ENCODE measurements at places on chromosomes 11 and 22.

DNA sequence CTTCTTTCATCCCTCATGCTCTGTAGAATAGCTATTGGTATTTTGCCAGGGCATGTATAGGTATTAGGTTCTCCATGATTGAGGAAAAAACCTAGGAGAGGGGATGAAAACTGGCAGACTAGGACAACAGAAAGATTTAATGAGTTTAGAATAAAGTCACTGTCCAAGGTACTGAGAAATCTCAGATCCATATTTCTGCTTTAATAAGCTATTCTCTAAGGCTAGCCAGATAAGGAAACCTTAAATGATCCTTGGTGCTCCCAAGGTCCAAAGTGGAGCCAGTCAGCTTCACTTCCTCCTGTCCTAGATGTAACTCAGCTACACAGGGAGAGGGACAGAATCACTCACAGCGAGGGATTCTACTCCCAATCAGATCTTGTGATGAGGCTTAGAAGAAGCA lies 13.7 kb upstream of the CSNK2A3 start:
- DNase-seq: no peak

DNA sequence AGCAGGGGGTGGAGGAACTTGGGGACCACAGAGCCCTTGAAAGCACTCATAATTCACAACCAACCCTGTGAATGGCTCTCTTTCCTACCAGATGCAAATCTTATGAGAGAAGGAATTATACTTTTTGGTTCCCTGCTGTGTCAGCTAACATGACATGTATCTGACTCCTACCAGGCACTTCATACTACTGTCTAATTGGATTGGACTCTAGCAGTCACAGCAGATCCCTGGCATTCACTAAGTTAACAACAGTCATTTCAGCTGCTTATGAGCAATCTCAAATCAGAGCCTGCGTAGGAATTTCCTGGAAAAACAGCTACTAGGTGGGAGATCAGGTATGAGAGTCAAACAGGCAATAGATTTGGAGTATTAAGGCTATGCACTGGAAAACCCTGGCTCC lies 11.1 kb upstream of the ENDOD1 start:
- DNase-seq: no peak

DNA sequence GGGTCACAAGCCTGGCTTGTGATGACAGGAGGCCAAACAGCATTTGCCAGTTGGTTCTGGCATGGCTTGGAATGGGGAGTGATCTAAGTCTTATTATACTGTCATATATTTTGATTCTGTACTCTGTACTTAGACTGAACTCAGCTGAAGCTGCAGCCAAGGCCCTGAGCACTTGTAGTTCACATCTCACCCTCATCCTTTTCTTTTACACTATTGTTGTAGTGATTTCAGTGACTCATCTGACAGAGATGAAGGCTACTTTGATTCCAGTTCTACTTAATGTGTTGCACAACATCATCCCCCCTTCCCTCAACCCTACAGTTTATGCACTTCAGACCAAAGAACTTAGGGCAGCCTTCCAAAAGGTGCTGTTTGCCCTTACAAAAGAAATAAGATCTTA lies 843 bp downstream of the OR56B1 start:
- DNase-seq: no peak

DNA sequence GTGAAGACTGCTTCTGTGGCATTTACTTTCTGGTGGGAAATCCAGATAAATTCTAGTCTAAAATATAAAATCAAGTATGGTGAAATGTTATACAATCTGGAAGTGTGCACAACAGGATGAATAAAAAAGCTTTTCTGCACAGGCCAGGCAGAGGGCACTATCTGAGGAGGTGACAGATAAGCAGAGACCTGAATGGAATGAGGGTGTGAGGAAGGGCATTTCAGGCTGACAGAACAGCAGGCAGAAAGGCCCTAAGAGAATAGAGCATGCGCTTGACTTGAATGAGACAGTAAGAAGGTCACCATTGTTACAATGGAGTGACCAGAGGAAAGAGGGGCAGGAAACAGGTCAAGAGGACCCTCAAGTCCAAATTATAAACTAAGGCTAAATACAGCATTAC lies 33.6 kb upstream of the FNBP4 start:
- no peak for DNase-seq

DNA sequence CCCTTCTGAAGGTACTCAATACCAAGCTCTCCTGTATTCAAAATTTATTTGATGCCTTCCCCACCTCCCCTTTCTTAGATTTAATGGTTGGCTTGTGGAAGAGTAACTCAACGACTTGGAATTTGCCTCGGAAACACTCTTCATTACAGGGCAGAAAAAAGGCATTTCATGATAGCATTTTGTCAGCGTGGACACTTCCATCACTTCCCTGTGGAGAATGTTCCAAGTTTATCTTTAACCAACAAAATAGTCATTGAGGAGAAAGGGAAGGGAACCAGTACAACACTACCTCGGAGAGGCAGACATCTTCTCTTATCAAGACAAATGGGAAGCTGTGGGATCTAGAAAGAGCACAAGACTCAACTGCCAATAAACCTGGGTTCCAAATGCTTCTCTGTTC lies 177.2 kb upstream of the MTMR2 start:
- no peak for DNase-seq

GRCh38 chr22:39243439-39244135 lies 1.2 kb downstream of the PDGFB start:
- no peak for DNase-seq

DNA sequence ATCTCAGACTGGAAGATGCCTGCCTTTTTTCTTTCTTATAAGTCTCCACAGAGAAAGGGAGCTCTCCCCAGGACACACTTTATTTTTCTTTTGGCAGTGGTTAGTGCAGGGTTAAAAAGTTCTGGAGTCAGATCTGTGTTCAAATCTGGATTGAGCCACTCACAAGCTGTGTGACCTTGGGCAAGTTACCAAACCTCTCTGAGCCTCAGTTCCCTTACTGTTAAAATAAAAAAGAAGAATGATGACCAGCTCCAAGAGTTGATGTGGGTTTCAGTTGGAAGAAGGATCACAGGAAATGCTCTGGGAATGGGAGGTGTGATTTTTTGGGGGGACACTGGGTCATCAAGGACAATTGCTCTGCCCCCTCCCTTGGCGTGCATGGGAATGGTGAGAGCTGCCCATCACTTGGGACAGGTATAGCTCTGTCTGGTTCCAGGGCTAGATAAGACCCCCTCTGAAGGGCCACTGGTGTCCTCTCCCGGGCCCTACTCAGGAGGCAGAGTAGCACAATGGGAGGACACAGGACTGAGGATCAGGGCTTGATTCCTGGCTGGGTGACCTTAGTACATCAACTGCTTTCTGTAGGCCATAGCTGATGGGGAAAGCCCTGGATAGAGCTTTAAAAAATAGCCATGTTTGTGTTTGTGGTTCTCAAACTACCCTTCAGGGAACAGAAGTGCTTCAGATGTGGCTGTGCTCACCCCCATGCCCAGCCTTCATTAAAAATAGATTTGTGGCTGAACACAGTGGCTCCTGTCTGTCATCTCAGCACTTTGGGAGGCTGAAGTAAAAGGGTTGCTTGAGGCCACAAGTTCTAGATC lies 228.3 kb downstream of the MIAT start:
- no peak for DNase-seq

GRCh38 chr11:35139722-35140282 lies 831 bp downstream of the CD44 start:
- no peak for DNase-seq

- DNase-seq: no peak
These were observed 9.1 kb downstream of the TPBGL start for GRCh38 chr11:75249704-75250103.

DNA sequence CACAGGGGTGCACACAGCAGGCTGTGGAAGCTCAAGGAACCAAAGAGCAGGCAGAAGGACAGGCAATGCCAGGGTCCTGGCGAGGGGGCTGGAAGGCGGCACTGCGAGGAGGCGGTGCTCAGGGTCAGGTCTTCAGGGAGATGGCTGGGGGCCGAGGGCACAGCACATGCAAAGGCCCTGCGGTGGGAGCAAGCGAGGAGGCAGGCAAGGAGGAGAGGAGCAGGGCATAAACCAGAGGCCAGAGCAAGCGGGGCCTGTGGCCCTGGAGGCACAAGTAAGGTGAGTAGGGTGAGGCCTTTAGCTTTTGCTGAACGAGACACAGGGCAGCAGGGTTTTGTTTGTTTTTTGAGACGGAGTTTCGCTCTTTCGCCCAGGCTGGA lies 126.9 kb downstream of the ARHGAP8 start:
- DNase-seq: no peak

DNA sequence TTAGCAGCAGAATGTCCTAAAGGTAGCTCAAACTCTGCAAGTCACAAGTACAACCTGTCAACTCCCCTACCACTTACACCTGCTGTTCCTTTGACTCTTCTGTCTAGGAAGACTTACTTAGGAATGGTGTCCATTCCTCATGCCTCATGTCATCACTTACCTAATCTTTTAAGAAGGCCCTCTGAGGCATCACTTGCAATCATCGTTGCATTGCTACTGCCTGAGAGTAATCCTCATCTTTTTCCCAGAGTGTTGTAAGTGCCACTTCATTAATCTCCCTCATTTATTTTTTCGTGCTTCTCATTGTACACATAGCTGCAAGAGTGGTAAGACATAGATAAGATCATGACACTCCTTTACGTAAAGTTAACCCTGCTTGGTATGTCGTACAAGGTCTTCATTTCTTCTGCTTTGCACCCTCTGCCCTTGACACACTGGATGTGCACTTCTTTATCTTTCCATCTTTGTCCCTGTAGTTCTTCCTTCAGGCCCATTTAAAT lies 54.6 kb downstream of the SFI1 start:
- no peak for DNase-seq

DNA sequence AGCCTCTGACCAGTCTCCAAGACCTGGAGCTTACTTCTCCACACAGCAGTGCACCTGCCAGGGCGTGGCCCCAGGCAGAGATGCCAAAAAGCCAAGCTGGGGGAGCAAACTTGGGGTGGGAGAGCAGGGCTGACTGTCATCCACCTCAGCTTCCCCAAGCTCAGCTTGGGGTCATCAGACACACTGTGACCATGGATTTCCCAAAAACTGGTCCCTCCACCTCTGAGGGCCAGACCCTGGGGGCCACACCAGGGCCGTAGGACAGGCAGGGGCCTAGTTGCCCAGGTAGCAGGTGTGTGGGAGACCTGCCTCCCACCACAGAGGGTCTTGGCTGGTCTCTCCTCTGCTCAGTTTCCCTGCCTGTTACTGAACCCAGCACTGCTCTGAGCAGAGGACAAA lies 30.6 kb downstream of the ARVCF start:
- no peak for DNase-seq

DNA sequence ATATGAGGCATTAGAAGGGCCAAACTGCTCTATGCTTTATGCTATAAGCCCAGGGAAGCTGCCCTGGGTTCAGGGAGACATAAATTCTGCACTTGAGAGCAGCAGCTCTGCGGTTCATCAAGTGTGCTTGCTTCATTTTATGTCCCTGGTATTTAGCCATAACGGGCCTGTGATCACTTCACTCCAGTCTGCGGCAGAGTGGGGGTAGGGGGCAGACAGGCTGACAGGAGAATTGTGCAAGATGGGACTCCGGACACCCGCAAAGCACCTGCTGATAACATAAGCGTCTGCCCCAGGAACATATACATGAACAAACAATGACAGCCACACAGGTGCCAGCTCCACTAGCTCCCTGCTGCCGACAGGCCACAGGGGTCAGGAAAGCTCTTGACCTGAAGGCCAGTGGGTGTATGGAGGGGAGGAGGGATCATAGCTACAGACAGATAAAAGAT lies 56.1 kb downstream of the SMCO4 start:
- DNase-seq: no peak

DNA sequence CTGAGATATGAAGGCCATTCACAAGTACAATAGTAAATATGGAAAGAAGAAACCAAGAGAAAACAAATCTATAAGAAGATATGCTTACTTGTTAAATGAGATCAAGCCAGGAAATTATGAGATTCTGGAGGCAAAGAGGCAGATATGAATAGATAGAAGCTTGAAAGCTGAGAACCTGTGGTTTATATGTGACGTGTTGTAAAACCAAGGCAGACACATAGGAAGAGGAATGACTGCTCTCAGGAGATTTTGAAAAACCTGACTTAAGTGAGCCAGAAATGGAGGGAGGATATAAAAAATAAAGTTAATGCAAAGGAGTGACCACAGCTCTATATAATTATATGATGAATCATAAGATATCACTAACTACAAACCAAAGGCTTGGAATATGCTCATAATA lies 1160.5 kb upstream of the CNTN5 start:
- DNase-seq: no peak

GRCh38 chr11:76124905-76125770 lies 81.2 kb downstream of the WNT11 start:
- no peak for DNase-seq

GRCh38 chr11:15446929-15447328 lies 332.2 kb downstream of the INSC start:
- no peak for DNase-seq

- DNase-seq: no peak
These were observed 38.2 kb downstream of the BMAL1 start for GRCh38 chr11:13315517-13316432.

- no peak for DNase-seq
These were observed 5.5 kb upstream of the FXYD2 start for GRCh38 chr11:117830072-117830471.

GRCh38 chr11:1302461-1303125 lies 6.8 kb downstream of the TOLLIP start:
- DNase-seq: no peak

Data from NCI-H2081 (cell line).